ENCODE measurements at places on chromosomes 16 and 17. TPM values are rescaled to one million over a fixed set of nuclear protein-coding genes. Genes with fewer than 3 reads are reported as not detected.
A peak's percentile ranks its signal among the peaks of the same experiment; 100 is the strongest.

DNA sequence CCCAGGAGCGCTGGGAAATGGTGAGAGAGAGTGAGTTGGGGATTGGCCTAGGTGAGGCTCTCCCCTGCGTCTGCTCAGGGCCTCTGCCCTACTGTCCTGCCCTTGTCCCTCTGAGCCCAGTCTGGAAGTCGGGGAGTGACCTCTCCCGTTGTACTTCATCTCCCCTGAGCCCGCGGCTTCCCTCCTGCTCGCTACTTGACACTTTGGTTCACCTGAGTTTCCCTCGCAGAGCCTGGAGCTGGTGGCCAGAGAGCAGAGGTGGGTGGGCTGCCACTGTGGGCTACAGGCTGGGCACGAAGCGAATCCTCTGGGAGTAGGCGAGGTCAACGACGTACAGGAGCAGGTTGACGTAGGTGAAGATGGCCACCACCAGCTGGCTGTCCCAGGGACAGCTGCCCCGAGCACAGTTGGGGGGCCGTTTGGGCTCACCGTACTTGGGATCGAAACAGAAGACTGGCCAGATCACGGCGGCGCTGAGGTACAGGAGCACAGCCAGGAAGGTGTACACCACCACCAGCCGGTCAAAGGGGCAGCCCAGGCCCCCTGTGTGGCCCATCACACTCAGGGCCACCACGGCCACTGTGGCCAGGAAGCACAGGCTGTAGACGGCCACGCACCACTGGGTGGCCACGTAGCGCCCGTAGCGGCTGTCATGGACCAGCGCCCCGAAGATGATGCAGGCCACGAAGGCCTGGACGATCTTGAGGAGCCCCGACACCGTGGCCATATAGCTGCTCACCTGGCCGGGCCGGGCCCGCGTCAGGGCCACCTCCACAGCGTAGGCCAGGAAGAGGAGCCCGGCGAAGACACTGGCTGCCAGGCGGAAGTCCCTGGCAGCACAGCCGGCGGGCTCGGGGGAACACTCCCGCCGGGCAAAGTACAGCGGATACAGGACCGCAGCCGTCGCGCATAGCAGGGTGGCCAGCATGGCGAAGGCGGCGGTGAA is 3.7 kb upstream of the PYCR1 start:
- no peak overlapping the region for H3K4me3 ChIP-seq
- DNase-seq: peak; percentile 92
- H3K36me3 ChIP-seq: peaks cover 2% of the 10 kb centered on the region

DNA sequence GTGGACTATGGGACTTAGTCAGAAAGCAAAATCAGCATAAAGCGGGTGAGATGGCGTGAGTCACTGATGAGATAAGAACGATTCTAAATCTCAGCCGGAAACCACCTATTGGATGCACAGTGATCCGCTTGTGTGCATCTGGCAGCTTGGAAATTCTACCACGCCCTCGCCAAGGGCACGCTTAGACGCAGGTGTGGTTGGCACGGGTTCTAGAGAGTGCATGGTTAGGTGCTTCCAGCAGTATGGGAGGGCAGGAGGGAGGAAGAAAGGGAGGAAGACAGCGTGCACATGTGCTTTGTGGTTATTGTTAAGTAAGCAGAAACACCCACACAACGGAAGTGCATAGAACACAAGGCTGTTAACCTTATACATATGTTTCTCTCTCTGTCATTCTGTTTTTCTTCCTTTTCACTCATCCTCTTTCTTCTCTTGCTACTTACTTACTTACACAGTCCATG is 374.0 kb upstream of the ASIC2 start:
- no peaks in the 10 kb centered on the region for H3K4me1 ChIP-seq
- no peaks in the 10 kb centered on the region for H3K36me3 ChIP-seq
- no peak overlapping the region for H3K27ac ChIP-seq

- peak overlapping the region; percentile 17 for H3K27ac ChIP-seq
- H3K4me1 ChIP-seq: peaks cover 19% of the 10 kb centered on the region
- no peaks in the 10 kb centered on the region for H3K36me3 ChIP-seq
- peaks cover 2% of the 10 kb centered on the region for H3K27me3 ChIP-seq
Measured at GRCh38 chr16:57091200-57091974, 996 bp upstream of the CPNE2 start.

- no peaks in the 10 kb centered on the region for H3K27me3 ChIP-seq
- no peak for DNase-seq
- H3K36me3 ChIP-seq: no peaks in the 10 kb centered on the region
- peak overlapping the region; percentile 65 for H3K27ac ChIP-seq
- no peak overlapping the region for H3K4me3 ChIP-seq
Measured at GRCh38 chr17:73007407-73007806, 85.1 kb downstream of the SLC39A11 start.

GRCh38 chr17:66949501-66949900 is 15.0 kb upstream of the CACNG4 start:
- peaks cover 5% of the 10 kb centered on the region for H3K27me3 ChIP-seq
- DNase-seq: no peak
- H3K36me3 ChIP-seq: peaks cover 6% of the 10 kb centered on the region
- H3K4me3 ChIP-seq: no peak overlapping the region
- H3K27ac ChIP-seq: no peak overlapping the region

- peak; percentile 66 for DNase-seq
- H3K4me3 ChIP-seq: no peak overlapping the region
- no peaks in the 10 kb centered on the region for H3K36me3 ChIP-seq
Measured at GRCh38 chr16:28603381-28604185, 6.3 kb downstream of the SULT1A1 start.

- DNase-seq: peak; percentile 79
- peaks cover 56% of the 10 kb centered on the region for H3K36me3 ChIP-seq
- H3K4me3 ChIP-seq: no peak overlapping the region
Measured at GRCh38 chr17:50079334-50080095, 15.6 kb upstream of the PDK2 start.

DNA sequence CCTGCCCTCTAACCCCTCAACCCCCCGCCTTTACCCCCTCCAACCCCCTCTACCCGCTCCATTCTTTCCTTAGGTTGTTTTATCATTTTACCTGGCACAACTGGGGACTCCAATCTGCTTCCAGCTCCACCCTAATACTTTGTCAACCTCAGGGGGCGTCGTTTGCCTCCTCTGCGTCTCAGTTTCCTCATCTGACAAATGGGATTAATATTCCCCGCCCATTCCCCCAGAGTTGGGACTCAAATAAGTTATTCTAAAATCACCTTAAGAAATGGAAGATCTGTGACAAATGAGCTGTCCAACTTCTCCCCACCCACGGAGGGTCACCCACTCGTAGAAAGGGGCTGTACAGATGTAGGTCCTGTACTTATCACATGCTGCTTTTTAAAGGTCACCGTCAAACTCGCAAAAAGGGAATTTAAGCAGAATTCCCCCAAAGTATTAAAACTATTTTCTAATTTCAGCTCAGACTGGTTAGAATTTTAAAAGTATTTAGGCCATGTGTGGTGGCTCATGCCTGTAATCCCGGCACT is 40.6 kb upstream of the CPNE2 start:
- DNase-seq: no peak
- no peak overlapping the region for H3K27ac ChIP-seq
- no peak overlapping the region for H3K4me3 ChIP-seq
- H3K27me3 ChIP-seq: peaks cover 1% of the 10 kb centered on the region
- no peaks in the 10 kb centered on the region for H3K4me1 ChIP-seq
- H3K36me3 ChIP-seq: peaks cover 1% of the 10 kb centered on the region

DNA sequence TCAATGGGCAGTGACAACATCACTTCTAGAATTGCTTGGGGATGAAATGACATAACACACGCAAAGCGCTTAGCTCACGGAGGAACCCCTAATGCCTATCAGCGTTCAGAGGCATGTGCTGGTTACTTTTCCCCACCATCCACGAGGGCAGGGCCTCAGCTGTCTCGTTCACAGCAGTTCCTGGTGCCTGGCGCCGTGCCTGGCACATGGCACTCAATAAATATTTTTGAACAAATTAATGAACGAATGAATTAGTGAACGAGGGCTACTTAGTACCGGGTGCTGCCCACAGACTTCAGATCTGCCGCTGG is 14.1 kb upstream of the CIBAR2 start:
- H3K36me3 ChIP-seq: no peaks in the 10 kb centered on the region
- no peak overlapping the region for H3K4me3 ChIP-seq
- peaks cover 42% of the 10 kb centered on the region for H3K4me1 ChIP-seq
- DNase-seq: no peak
- H3K27me3 ChIP-seq: no peaks in the 10 kb centered on the region

- peaks cover 6% of the 10 kb centered on the region for H3K36me3 ChIP-seq
- H3K27ac ChIP-seq: no peak overlapping the region
- H3K4me3 ChIP-seq: no peak overlapping the region
- no peaks in the 10 kb centered on the region for H3K27me3 ChIP-seq
- no peak for DNase-seq
- peaks cover 17% of the 10 kb centered on the region for H3K4me1 ChIP-seq
Measured at GRCh38 chr16:11576427-11577289, 10.1 kb downstream of the LITAF start.

- H3K27me3 ChIP-seq: no peaks in the 10 kb centered on the region
- no peak overlapping the region for H3K4me3 ChIP-seq
- H3K4me1 ChIP-seq: peaks cover 34% of the 10 kb centered on the region
- H3K36me3 ChIP-seq: peaks cover 6% of the 10 kb centered on the region
- no peak for DNase-seq
- H3K27ac ChIP-seq: peak overlapping the region; percentile 63
Measured at GRCh38 chr17:37182786-37183465, 192.9 kb upstream of the C17orf78 start.

- H3K27ac ChIP-seq: no peak overlapping the region
- H3K36me3 ChIP-seq: peaks cover 2% of the 10 kb centered on the region
- H3K4me3 ChIP-seq: no peak overlapping the region
- H3K27me3 ChIP-seq: peaks cover 34% of the 10 kb centered on the region
- no peak for DNase-seq
Measured at GRCh38 chr16:54244061-54244886, 42.3 kb downstream of the IRX3 start.

- H3K4me1 ChIP-seq: no peaks in the 10 kb centered on the region
- H3K27ac ChIP-seq: no peak overlapping the region
- H3K36me3 ChIP-seq: no peaks in the 10 kb centered on the region
- H3K27me3 ChIP-seq: no peaks in the 10 kb centered on the region
- H3K4me3 ChIP-seq: no peak overlapping the region
Measured at GRCh38 chr16:82814059-82814458, 187.3 kb downstream of the CDH13 start.

DNA sequence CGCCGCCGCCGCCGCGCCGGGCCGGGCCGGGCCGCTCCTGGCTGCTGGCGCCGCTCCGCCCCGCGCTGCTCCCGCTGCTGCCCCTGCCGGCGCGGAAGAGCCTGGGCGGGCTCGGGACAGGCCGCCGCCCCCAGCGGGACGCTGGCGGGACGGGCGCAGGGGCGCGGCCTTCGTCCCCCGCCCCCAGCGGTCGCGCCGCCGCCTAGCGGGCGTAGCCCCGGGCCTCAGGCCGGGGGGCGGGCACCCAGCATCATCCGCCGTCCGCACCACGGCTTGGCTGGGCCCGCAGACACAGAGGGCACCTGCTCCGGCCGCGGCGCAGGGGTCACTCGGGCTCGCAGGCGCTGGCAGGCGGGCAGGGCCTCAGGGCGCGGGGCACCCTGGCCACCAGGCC is at the start of gene AMFR:
Gene AMFR (minus strand): TSS at position 107 of the 394 bp plus-strand sequence. CDS start 218 bp downstream, outside the sequence.
- H3K36me3 ChIP-seq: no peaks in the 10 kb centered on the region
- H3K27ac ChIP-seq: peak within 1 kb of the TSS; percentile 95
- H3K27me3 ChIP-seq: no peaks in the 10 kb centered on the region
- peak within 1 kb of the TSS; percentile 96 for H3K4me3 ChIP-seq

DNA sequence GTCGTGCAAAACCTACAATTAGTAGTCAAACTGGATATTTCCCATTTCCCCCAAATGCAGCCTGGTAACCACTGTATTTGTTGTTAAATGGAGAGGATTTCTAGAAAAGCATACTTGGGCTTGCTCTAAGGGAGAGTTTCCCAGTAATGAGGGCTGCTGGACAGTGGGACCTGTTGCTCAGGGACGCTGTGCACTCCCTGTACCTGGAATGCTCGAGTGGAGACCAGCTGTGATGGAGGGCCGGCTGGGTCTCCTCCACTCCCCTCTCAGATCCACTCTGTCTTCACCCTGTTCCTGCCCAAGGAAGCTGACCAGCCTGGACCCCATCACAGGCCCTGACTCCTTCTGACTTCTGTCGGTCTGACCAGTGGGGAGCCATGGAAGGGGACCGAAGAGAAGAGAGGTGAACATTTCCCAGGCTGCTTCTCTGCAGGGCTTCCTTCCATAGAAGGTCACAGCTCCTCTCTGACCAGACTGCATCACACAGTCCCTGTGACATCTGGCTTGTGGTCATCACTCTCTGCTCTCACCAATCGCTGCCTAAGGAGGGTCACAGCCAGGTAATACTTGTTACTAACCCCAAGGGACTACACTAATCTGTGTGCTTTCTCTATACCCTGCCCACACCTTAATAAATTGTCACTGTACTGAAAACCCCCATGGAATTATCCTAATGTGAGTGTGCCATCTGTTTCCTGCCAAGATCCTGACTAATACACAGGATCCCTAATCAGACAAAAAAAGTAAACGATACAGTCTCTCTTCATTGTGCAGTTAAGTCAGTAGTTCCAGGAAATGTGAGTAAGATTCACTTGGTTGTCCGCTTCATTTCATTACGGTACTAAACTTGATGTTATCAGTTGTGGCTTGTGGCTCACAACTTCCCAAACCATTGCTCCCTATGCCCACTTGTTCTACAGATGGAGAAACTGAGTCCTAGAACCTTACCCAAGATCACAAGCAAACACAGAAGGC is 102.4 kb downstream of the CCT6B start:
- no peak overlapping the region for H3K27ac ChIP-seq
- no peak for DNase-seq
- peaks cover 4% of the 10 kb centered on the region for H3K27me3 ChIP-seq
- no peak overlapping the region for H3K4me3 ChIP-seq
- no peaks in the 10 kb centered on the region for H3K4me1 ChIP-seq

GRCh38 chr17:44381810-44382305 is 7.6 kb downstream of the ITGA2B start:
- H3K4me3 ChIP-seq: no peak overlapping the region
- peaks cover 10% of the 10 kb centered on the region for H3K4me1 ChIP-seq
- DNase-seq: no peak
- no peaks in the 10 kb centered on the region for H3K36me3 ChIP-seq
- H3K27me3 ChIP-seq: peaks cover 2% of the 10 kb centered on the region

GRCh38 chr16:67927131-67927941 is 4.3 kb downstream of the CTRL start:
- DNase-seq: peak; percentile 84
- no peaks in the 10 kb centered on the region for H3K27me3 ChIP-seq
- no peak overlapping the region for H3K4me3 ChIP-seq
- H3K27ac ChIP-seq: no peak overlapping the region

The KRT33B gene
- not detected for total RNA-seq

The GDPD1 gene
- 1.9 TPM for total RNA-seq

The CDYL2 gene
- total RNA-seq: 2.2 TPM

The CSH2 gene
- total RNA-seq: not detected

The CAMTA2 gene
- 47.4 TPM for total RNA-seq

The SYNGR3 gene
- total RNA-seq: 0.74 TPM

The BICDL2 gene
- total RNA-seq: not detected

Data from chondrocyte (in vitro differentiated cells).